ENCODE measurements at places on chromosomes 11 and 22.

DNA sequence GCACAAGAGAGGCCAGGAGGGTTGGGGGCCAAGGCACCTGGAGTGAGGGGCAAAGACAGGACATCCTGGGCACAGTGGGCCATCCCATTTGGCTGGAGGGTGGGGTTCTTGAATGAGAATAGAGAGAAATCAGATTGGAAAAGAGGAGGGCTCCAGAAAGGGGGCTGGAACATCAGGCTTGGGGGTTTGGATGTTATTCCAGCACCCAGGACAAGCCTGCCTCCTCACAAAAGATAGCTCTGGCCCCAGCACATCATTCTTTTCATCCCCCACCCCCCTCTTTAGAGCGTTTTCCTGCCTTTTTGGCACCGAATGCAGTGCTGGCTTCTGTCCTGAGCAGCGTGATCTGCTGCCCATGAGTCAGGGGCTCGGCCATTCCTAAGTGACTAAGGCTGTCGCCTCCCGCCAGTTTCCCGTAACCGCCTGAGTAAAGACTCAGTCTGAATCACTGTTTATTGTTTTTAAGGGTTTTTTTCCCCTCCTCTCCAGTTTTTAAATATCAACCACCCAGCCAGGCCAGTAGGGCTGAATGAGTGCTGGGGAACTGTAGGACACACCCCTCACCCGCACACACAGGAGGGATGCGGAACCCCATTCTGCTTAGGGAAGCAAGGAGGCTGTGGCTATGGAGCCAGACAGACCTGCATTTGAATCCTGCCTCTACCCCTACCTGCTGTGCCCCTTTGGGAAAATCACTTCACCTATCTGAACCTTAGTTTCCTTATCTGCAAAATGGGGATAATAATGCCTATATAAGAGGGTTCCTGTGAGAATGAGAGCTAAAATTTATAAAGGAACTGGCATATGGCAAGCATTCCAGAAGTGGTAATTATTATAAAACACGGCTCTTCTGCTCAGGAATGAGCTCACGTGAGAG, 32.4 kb upstream of the NAV2 start:
- DNase-seq, result no peak

DNA sequence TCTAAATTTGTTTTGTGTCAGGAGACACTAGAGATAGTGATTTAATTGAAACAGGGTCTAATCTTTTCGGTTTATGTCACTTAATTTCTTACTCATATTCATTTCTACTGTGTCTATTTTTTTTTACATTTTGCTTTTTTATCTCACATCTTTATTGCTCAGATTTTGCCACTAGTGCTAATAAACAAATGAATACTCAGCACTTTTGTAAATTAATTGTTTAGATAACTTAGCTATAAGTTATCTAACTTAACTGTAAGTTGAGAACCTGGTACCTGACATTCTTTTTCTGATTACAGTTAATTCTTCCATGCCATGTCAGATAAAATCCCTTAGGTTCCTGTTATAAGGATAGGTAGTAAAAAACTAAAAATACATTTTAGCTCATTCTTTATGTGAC, 22.1 kb upstream of the OR5M8 start:
- DNase-seq, result no peak

DNA sequence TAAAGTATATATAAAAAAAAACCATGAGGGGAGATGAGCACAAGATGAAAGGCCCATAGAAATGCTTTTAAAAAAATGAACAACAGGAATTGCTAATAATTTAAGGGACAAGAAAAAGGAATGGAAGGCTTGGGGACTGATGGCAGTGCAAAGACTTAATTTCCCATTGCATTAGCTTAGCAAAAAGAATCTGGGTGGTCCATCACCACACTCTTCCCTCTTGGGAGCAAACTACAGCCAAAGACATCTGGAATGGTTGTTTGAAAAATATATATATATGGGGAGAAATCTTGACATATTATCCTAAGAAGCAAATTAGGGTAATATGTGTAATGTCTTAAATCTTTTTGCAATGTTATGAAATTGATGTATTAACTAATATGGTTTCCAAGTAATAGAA, 727.1 kb downstream of the METTL15 start:
- DNase-seq, result no peak

DNA sequence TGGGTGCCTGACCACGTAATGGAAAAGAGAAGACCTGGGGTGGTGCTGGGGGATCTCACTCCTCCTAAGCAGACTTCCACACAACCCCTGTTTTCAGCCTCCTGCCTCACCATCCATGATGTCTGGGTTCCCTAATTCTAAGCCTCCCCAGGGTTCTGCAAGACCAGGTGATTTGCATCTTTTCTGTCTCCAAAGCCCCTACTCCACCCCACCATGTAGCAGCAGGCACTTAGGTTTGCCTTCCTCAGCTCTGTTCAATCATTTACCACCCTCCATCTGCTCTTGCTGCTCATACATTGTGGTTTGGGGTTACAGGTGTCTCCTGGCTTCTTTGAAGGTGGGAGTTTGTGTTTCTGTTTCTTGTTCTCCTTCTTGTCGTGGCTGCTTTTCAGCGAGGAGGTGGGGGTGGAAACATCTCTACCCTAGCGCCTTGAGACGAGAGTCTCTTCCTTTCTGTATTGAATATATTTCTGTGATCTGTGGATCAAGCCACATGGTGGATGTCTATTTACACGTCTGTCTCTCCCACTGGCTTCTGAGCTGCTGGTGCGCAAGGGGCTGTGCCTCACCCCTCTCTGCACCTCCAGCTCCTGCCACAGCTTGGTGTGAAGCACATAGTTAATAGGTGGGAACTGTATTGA, 6.6 kb upstream of the SSTR3 start:
- DNase-seq, result no peak

- no peak for DNase-seq
Measured at GRCh38 chr11:65246506-65246905, 15.3 kb upstream of the POLA2 start.

DNA sequence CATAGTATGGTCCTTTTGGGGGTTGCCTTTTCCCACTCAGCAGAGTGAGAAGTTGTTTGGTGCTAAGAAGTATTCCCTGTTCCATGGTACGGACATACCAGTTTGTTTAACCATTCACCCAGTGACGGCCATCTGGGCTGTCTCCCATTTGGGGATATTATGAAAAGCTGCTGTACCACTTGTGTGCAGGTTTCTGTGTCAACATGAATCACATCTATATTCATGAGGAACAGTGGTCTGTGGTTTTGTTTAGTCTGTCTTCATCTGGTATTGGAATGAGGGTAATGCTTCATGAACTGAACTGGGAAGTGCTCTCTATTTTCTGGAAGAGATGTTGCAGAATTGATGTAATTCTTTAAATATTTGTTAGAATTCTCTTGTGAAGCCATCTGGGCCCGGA, 89.5 kb downstream of the TRMU start:
- DNase-seq, result no peak

All from Kasumi-1 (cell line).